WTC11 (cell line): ENCODE measurements at places on chromosomes 4 and X. TPM values are rescaled to one million over a fixed set of nuclear protein-coding genes. Genes with fewer than 3 reads are reported as not detected.

Gene PPP4R3C
- total RNA-seq: not detected in 3 replicates

GRCh38 chrX:16695079-16695676 lies 17.3 kb downstream of the CTPS2 start:
- DNase-seq: peak; percentile 70

Gene STK32B
- 1.2 to 1.9 TPM (median 1.6 TPM) in 3 replicates for total RNA-seq

DNA sequence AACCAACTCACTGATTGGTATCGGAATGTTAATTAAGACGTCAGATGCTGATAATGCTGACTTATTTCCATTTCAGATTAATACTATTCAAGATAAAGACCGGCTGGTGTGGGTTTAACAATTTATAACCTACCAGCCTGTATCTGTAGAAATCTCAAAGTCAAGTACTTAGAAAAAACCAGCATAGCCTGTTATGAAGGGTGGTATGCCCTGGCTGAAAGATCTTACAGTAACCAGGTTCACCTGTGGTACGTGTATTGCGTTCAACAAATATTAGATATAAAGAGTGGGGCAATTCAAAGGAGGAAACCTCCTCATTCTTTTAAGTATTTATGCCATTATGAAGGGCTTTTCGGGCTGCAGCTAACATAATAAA lies 240.8 kb upstream of the ANXA3 start:
- no peak for DNase-seq

Gene MEPE
- total RNA-seq: not detected in 3 replicates

GRCh38 chrX:129600981-129601424 lies 53.8 kb downstream of the APLN start:
- no peak for DNase-seq

- DNase-seq: no peak
Observed at GRCh38 chr4:42632653-42633382, 24.1 kb downstream of the ATP8A1 start.

DNA sequence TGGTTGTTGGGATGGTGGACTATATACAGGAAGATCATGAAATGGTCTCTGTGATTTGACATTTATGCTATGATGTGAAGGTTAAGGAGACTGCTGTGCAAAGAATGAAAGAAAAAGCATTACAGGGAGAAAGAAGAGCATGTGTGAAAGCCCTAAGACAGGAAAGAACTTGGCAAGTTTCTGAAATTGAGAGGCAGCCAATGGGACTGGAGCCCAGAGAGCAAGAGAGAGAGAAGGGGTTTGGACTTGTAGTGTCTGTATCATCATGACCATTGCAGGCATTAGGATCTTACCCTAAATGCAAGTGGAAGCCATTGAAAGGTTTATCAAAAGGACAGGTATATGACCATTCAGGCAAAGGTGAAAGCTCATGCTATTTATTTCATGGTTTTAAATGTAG lies 147.1 kb downstream of the NAA11 start:
- DNase-seq: no peak
